ENCODE measurements at places on chromosomes 16 and 17.

GRCh38 chr17:60704170-60704569, 26.5 kb downstream of the BCAS3 start:
- no peak for DNase-seq

GRCh38 chr17:38970128-38970527, 2.9 kb upstream of the FBXO47 start:
- no peak for DNase-seq

DNA sequence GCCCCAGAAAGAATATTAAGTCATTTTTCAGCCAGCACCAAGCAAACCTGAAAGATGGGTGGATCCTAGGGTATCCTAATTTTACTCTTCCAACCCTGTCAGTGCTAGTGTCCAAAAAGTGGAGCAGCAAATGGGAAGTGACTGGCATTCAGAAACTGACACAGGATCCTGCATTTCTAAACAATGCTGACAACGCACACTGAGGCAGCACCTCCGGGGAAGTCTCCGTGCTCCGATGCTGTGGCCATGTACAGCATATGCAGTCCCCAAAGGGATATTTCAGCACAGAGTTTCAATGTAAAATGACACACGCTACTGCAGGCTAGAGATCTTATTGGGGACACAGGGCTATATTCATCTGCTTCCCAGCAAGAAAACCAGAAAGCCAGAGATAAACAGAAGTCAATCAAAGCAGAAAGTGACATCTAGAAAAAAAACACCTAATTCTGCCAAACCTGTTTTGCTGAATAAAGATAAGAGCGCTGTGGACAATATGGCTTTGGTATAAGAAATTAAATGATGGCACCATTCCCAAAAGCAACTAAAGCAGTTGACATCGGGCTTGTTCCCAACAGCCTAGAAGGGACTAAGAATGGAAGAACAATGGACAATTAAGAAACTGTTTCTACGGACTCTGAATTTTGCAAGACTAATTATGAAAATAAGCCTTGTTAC, 17.3 kb downstream of the XYLT1 start:
- DNase-seq, result no peak

DNA sequence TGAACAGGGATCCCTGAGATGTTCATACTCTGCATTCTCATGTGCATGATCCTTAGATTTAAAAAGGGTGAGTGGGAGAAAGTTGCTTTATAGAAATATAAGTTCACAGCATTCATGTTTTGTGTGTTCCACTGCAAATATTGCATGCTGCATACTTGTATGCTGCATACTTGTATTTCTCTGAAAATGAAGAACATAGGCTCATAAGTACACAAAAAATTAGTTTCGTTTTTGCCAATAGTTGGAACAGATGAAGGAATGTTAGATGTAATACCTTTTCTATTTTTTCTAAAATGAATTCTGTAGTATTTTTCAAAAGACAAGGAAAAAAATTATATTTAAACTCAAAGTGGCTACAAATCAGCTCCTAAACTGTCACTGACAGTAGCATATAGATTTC, 79.0 kb downstream of the NFAT5 start:
- DNase-seq, result no peak

DNA sequence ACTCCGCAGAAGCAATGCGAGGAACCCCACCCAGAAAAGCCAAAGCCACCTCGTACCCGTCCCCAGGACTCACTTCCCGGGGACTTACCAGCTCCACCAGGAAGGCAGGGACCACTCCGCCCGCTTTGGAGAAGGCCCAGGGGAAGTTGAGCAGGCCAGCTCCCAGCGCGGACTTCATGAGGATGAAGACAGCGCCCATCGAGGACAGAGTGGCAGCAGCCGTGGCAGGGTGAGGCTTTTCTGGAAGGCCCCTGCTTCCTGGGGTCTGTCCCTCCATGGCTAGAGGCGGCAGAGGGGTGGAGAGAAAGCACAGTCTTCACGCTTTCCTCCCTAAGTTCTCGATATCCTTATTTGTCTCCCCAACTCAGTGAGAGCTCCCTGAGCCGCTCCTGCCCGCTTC, 714 bp downstream of the SLC38A8 start:
- no peak for DNase-seq

- no peak for DNase-seq
Measured at GRCh38 chr16:946048-946395, 24.8 kb downstream of the LMF1 start.

DNA sequence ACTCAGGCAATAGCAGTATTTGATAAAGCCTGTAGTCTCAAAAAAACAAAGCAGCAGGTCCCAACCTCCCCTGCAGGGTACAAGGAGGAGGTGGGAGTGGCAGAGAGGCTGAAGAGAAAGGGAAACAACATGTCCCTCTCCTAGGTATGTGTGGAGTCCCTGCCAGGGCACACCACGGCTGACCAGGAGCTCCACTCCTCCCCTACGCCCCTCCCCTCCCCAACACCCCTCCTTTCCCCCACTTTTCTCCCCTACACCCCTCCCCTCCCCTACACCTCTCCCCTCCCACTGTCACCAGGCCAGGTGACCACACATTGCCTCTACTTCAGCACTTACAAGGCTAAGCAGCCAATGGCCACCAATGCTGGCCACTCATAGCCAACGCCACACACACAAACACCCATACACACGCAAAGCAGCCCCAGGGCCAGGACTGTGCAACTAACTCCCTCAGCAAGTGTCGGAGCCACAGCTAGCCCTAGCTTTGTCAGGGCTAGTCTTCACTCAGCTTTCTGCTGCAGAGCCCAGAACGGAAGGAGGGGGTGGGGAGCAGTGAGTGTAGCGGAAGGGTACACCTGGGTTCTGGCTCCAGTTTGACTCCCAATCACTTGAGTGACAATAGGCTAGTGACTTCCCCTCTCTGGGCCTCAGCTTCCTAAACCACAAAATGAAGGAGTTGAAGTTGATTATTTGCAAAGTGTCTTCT, 8.2 kb downstream of the CAVIN1 start:
- DNase-seq, result no peak

DNA sequence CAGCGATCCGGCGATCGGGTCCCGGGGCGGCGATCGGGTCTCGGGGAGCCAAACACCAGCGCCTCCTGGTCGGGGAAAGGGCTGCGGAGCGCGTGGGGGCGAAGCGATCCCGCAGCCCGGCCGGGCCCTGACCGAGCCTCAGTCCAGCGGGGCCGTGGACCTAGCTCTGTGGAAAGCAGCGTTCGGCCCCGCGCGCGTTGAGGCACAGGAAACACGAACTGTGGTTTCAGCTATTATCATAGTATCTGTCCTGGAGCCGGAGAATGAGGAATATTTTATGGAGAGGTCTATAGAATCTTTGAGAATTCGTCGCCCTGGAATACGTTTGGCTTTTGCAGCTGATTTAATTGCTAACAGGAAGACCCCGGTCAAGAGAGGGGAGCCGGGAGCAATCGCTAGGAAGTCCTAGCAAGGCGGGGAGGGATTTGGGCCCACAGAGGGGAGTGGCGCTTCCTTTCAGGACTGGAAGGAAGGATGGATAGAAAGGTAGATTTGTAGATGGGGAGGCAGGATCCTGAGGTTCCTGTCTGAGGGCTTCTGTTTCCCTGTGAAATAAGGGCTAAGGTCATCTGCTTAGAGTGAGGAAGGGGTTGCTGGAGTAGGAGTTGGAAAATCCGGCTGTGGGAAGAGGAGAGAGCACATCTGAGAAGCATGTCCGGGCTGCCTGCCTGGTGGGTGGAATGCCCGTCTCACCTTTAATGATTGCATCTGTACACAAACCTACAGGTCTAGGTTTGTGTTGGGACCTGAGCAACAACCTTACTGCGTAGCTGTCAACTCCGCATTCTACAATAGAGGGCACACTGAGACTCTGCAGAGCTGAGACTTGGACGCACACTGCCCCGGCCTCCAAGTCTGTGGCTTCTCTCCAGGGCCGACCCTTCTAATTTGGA, 770 bp downstream of the CCNF start:
- DNase-seq, result no peak

DNA sequence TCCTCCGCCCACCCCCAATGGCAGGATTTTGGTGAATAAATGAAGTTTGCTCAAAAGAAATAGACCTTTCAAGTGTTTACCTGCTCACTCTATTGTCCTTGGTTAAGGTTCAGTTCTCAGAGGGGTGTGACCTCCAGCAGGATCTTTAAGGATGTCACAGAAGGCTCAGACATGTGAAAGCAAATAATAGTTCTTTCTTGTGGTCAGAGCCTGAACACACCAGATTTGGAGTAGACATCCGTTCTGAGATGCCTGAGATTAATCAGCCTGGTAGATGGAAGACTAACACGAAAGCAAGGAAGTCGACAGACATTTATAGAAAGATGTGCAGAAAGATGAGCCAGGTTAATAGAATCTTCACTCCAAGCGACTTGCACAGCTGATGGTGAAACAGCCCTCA, 557.9 kb upstream of the CDH11 start:
- no peak for DNase-seq

Measured in esophagus squamous epithelium (tissue), 5 donors.